ENCODE measurements at places on chromosomes 16 and 17.

GRCh38 chr17:59530531-59530930, 34.9 kb upstream of the DHX40 start:
- DNase-seq = no peak

DNA sequence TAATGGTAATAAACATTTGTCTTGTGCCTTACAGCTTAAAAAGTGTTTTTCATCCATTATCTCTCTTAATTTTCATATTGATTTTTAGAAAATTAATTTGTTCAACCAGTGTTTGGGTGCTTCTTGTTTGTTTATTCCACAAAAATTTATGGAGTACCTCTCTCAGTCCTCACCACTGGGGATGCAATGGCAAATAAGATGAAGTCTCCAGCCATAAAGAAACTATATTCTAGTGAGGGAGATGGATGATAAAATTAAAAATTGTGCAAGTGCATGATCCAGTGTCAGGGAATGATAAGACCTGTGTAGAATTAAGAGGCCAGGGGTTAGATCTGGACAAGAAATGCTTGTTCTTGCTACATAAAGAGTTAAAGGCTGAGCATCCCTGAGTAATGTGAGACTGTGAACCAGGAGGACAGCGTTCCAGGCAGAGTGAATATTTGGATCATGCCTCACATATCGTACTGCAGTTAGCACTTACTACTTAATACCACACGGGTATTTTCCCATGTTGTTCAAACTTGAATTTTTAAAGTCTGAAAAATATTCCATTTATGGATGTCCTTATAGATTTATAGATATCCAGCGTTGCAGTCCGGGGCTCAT, 535.7 kb upstream of the HSBP1 start:
- no peak for DNase-seq

DNA sequence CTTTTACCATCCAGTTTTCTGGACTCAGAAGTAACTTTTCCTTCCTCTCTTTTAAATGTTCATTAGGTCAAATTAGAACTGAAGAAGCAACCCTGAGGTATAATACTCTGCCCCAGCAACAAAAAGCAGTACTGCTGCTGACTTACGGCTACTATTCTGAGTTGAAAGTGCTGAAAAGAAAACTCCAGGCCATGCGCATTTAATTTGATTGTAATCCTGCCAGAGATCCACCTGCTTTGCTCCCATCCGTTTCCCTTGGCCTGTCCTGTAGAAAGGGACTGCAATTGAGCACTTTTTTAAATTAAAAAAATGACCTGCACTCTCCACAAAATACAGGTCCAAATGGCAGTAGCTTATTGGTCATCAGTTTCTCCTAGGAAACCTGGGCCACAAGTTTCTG, 61.6 kb downstream of the PITPNC1 start:
- no peak for DNase-seq

DNA sequence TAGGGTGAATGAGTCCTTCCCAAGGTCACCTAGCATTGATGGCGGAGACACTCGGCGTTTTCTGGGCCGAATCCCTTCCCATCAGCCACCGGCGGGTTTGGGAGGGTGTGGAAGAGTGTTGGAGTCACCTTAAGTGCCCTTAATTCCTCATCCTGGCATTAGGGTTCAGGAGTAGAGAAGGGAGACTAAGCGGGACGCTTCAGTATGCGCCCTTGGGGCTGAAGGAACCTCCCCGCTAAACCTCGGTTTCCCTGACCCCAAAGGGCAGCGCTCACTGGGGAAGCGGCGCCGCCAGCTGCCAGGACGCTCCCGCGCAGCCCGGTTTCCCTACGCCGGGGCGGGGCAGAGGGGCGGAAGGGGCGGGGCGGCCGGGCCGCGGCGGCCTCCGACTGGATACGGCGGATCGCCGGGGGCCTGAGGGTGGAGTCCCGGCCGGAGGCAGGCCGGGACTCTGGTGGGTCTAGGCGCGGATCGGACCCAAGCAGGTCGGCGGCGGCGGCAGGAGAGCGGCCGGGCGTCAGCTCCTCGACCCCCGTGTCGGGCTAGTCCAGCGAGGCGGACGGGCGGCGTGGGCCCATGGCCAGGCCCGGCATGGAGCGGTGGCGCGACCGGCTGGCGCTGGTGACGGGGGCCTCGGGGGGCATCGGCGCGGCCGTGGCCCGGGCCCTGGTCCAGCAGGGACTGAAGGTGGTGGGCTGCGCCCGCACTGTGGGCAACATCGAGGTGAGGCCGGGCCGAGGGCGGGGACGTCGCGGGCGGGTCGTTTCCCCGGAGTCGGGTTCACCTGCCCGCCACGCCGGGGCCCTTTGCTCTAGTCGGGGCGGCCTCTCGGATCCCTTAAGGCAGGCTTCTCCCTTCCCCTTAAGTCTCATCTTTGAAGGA, at the start of gene DHRS11:
DHRS11 (plus strand) TSS at position 446 of the 882 bp plus-strand sequence; CDS start at position 577, 131 bp downstream.
- peak; percentile 59 for DNase-seq

GRCh38 chr17:69198238-69198637, 30.4 kb downstream of the ABCA10 start:
- no peak for DNase-seq

DNA sequence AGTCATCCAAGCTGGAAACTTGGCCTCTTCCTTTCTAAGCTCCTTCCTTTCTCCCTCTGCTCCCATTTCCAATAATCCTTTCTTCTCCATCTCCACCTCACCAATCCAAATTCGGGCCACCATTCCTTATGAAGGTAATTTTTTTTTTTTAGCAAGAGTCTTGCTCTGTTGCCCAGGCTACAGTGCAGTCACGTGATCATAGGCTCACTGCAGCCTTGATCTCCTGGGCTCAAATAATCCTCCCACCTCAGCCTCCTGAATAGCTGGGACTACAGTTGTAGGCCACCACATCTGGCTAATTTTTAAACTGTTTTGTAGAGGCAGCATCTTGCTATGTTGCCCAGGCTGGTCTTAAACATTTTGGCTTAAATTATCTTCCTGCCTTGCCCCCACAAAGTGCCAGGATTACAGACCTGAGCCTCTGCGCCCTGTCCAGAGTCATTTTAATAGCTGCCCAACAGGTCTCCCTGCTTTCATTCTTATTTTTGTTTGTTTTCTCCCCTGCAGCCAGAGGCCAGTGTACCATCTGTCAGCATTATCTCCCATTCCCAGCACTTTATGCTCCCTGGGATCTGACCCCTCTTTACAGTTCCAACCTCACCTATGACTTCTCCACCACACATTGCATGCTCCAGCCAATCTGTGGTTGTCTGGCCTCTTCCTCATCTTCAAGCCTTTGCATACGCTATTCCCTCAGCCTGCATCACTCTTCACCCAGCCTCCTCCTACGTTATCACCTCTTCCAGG, 2.3 kb upstream of the GP2 start:
- DNase-seq = no peak

GRCh38 chr17:50050431-50051032, 5.4 kb upstream of the ITGA3 start:
- no peak for DNase-seq

GRCh38 chr17:50268743-50269275, 5.5 kb upstream of the TMEM92 start:
- DNase-seq = no peak

GRCh38 chr17:49739641-49740271, 24.2 kb downstream of the FAM117A start:
- DNase-seq = peak; percentile 88

DNA sequence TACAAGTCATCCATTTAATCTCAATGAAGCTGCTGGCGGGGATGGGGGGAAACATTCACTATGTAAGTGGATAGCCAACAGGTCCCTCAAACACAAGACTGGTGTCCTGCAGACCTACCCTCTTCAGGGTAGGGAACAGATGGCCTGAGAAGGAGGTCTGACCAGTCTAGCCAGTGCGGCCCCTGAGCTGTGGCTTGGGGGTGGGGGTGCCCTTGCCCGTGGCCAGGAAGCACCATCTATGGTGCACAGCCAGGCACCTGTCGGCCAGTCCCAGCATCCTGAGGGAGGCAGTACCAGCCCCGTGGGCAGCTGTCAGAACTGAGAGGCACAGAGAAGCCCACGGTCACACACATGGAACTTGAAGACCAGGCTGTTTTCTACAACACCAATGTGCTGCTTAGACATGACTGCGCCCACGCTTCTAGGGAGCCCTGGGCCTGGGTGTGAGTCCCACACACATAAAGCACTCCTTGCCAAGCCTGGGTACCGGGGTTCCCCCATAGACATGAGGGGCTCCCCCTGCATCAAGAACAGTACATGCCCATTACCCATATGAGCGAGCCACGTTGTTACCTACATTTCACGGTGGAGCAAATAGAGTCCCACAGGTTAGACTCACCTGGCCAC, 40.9 kb downstream of the RMI2 start:
- DNase-seq = no peak

DNA sequence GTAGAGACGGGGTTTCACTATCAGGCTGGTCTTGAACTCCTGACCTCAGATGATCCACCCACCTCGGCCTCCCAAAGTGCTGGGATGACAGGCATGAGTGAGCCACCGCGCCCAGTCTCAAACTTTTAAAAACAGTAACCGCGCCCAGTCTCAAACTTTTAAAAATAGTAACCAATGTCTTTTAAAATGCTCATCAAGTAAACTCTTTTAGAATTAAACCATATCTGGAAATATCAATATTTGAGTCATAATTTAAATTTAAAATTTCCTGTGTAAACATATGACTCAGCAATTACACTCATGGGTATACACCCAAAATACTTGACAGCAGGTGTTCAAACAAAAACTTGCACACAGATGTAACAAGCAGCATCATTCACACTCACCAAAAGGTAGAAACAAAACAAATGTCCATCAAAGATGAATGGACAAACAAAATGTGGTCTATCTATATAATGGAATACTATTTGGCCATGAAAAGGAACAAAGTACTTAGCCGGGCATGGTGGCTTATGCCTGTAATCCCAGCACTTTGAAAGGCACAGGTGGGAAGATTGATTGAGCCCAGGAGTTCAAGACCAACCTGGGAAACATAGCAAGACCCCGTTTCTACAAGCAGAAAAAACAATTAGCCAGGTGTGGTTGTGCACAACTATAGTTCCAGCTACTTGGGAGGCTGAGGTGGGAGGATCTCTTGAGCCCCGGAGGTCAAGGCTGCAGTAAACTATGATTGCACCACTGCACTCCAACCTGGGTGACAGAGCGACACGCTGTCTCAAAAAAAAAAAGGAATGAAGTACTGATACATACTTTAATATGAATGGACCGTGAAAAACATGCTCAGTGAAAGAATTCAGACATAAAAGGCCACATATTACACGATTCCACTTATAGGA, 20.2 kb downstream of the ENPP7 start:
- DNase-seq = no peak

DNA sequence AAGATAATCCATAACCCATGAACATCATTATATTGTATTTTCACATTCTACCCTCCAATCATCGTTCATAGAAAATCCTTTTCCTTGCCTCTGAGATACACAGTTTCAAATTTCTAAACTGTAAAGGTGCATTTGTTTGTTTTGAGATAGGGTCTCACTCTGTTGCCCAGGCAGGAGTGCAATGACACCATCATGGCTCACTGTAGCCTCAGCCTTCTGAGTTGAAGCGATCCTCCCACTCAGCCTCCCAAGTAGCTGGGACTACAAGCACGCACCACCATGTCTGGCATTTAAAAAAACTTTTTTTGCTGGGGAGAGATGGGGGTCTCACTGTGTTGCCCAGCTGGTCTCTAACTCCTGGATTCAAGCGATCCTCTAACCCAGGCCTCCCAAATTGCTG, 58.1 kb upstream of the TOB1 start:
- no peak for DNase-seq

GRCh38 chr16:84853534-84853933, 33.7 kb downstream of the CRISPLD2 start:
- no peak for DNase-seq

Measured in stimulated activated CD8-positive, alpha-beta memory T cell treated with anti-CD3 and anti-CD28 coated beads, Interleukin-2, amount 100 ng/mL, for 1 hour (primary cell).